Occipital lobe (tissue), 3 donors: ENCODE measurements at places on chromosomes 1 and 21. TPM values are rescaled to one million over a fixed set of nuclear protein-coding genes. Genes with fewer than 3 reads are reported as not detected.

DNA sequence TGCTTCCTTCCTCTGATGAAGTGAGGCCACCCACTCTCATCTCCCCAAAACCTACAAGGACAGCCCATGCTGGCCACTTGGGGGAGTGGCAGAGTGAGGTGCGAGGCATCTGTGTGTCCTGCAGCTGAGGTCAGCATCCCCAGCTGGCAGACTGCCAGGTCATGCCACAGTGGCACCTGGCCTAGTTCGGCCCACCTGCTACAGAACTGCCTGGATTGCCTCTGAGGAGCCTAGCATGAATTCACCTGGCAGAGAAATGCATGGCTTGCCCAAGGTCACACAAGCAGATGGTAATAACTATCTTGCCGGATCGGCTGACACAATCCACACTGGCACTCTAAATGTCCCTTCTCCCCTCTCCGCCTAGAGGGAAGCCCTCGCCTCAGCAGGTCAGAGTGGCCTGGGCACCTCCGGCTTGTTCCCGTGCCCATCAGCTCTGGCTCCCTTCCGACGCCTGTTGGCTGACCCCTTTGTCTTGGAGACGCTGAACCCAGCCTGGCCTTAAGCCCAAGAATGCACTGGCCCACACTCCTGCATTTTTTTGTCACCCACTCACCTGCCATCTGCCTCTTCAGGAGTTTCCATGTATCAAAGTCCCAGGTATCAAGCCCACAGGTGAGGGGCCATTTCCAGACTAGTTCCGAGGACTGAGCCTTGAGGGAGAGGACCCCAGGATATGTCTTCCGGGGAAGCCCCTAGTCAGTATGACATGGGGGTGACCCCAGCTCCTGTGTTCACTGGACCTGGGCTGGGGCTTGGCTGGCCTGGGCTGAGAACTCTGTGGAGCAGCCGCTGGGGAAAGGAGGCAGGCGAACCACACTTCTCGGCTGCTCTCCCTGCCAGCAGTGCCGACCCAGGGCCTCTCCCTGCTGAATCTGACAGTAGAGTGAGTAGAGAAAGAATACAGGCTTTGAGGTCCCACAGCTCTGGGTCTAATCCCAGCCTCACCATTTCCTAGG, 21.7 kb downstream of the ECE1 start:
- no peak for DNase-seq

DNA sequence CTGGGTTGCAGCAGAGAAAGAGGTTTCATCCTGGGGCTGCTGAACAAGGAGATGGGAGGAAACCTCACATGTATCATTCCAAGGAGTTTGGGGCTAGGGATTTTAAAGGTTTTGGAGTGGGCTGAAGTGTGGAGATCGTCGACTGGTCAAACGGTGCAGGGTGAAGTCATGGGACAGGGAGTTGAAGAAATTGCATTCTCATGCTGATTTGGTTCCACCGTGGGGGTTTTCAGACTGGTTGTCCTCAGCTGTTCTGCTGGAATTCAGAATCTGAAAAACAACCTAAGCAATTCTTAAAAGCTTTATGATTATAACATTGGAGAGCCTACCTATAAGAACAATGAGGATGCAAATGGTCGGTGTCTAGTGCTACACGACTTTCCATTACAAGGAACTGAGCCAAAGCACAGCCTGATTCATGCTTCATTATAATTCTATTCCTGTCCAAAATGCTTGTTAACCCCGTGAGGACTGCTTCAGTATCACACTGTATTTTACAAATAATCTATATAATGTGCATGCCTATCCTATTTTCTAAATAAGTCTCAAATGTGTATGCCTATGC, 242.7 kb downstream of the TM2D1 start:
- DNase-seq, result no peak

UAP1 gene
- 45.7 TPM for total RNA-seq

DNA sequence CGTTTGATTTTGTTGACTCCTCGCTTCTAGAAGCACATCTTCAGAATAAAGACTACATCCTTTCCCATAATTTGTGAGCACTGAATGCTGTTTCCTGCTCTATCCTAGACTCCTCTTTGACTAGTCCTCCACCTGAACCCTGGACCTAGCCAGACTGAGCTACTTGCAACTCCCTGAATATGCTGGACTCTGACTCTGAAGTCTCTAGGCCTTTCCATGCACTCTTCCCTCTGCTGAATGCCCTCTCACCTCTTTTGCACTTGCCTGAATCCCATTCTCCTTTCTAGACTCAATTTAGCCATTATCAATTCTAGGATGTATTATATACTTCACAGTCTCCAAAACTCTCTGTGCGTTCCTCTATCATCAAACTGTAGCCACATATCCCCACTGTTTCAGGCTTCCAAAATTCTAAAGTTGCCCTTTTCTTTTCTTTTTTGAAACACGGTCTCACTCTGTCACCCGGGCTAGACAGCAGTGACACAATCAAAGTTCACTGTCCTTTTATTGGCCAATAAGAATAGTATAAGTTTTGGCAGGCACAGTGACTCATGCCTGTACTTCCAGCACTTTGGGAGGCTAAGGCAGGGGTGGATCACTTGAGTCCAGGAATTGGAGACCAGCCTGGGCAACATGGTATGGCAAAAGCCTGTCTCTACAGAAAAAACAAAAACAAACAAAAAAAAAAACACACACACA, 127.0 kb downstream of the LTN1 start:
- no peak for DNase-seq

- DNase-seq, result no peak
These were observed 642 bp upstream of the CREG1 start for GRCh38 chr1:167554028-167554779.

DNA sequence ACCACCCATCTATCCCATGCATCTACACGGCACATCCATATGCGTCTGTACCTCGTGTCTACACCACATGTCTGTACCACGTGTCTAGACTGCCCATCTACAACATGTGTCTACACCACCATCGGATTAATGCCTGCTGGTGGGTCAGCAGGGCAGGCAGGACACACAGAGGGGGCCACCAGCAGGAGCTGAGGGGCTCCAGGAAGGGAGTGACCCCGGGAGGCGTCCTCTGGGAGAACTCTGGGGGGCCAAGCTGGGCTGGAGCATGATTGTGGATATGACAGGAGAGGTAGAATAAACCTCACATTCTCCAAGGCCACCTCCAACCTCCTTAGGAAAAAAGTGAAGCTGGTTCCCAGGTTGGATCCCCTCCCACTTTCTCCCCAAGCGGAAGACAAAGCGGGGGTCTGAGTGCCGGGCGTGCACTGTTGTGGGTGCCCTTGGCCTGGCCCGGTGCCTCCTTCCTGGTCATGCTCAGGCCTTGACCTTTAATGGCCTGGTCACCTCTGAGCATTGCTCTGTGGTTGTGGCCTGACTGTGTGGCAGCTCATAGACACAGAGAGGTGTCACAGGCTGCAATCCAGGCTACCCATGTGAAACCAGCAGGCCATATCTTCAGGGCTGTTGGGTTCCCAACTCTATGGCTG, 881 bp upstream of the ACTRT2 start:
- DNase-seq, result no peak

- DNase-seq, result peak; percentile 47
These were observed 30.4 kb downstream of the WNT9A start for GRCh38 chr1:227917081-227917950.

GRCh38 chr1:86018283-86018923, 138.2 kb downstream of the COL24A1 start:
- no peak for DNase-seq

GRCh38 chr1:100009458-100009857, 39.7 kb downstream of the SLC35A3 start:
- no peak for DNase-seq

DONSON gene
- 21.7 TPM for total RNA-seq

- no peak for DNase-seq
These were observed 600.7 kb upstream of the USP24 start for GRCh38 chr1:55815745-55816455.

GRCh38 chr1:106978477-106979322, 77.8 kb upstream of the PRMT6 start:
- no peak for DNase-seq

DNA sequence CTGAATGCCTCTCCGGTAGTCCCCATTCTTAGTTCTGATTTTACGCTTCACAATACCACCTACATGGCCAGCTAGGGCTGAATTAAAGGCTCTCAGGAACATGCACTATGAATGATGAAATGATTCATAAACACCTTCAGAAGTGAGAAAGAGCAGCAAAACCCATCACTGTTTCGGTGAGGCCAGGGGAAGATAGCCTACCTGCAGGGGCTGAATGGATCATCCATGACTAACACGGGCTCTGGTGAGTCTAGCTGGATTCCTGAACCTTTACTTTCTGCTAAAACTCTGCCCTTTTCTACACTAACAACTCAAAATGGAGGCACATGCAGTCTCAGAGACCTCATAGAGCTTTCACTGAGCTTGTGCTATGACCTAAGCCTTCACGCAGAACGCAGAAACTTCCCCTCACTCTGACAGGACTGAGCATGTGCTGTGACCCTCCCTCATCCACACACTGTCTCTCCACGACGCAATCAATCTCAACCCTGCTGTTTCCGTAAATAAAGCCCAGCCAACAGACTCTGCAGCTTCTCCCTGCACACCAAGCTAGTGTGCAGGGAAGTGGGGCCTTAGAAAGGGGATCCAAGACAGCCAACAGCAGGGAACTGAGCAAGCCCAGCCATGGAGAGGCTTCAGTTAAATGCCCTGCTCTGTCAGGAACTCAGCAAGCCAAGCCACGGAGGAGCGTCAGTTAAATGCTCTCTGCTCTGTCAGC, 207.8 kb downstream of the SLC45A1 start:
- peak; percentile 94 for DNase-seq

DNA sequence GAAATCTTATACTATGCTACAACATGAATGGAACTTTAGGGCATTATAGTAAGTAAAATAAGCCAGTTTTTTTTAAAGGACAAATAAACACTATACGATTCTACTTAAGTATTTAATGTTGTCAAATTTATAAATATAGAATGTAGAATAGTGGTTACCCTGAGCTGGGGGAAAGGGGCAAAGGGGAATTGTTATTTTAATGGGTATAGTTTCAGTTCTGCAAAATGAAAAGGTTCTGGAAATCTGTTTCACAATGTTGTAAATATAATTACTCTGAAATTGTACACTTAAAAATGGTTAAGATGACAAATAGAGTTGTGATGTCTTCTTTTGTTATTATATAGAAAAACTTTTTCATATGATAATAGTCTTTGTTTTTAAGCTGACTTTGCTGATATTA, 366.3 kb downstream of the MRPL39 start:
- DNase-seq, result no peak

KIF2C gene
- 2.5 TPM for total RNA-seq

- DNase-seq, result no peak
These were observed 118.9 kb downstream of the ATF6 start for GRCh38 chr1:161885003-161885402.

- no peak for DNase-seq
These were observed 6.6 kb upstream of the ZNF669 start for GRCh38 chr1:247110627-247111258.

- no peak for DNase-seq
These were observed 162.6 kb downstream of the RUNX1 start for GRCh38 chr21:34886240-34887104.

DNA sequence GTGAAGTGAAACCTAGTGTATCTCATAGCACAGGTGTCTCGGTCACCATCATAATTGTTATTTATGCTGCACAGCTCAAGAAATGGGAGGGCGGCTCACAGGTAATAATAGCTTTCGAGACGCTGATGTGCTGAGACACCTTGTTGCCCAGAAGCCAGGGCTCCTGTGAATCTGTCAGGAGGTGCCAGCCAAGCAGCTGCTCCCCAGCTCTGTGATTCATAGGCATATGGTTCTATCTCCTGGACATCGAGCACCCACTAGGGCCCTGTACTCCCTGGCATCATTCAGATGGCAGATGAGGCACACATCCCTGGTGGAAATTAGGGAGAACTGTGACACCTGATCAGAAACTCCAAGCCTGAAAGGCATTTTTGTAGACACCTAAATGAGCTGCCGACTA, 53.5 kb downstream of the SYT6 start:
- no peak for DNase-seq

DNA sequence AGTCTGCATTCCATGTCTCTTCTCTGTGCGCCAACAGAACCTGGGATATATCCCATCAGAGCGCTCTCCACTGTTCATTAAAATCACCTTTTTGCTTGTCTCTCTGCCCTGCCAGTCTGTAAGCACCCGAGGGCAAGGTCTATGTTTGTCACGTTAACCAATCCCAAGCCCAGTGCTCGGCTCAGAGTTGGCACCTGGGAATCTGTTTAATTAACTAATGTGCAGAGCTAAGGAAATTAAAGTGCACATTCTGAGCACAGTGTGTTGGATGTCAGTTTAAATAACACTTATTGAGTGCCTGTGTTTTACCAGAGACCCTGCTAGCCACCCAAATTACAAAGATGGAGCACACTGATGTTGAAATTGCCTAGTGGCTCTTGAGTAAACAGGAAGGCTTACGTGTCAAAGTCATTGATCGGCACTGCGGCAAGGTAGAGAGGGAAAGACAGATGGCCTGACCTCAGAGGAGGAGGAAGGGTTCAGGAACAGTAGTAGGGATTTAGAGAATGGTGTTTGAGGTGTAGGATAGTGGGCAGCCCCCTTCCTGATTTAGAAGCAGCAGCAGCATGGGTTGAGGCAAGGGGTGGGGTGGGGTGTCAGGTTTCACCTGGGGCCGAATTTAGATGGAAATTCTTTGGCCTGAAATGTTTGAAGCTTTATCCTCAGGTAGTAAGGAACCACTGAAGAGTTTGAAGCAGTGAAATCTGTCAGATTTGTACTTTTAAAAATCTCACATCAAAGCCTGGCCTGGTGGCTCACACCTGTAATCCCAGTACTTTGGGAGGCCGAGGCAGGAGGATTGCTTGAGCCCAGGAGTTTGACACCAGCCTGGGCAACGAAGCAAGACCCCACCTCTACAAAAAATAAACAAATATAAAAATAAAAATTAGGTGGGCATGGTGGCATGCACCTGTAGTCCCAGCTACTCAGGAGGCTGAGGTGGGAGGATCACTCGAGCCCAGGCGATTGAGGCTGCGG, 7.7 kb downstream of the ARMH1 start:
- no peak for DNase-seq

DNA sequence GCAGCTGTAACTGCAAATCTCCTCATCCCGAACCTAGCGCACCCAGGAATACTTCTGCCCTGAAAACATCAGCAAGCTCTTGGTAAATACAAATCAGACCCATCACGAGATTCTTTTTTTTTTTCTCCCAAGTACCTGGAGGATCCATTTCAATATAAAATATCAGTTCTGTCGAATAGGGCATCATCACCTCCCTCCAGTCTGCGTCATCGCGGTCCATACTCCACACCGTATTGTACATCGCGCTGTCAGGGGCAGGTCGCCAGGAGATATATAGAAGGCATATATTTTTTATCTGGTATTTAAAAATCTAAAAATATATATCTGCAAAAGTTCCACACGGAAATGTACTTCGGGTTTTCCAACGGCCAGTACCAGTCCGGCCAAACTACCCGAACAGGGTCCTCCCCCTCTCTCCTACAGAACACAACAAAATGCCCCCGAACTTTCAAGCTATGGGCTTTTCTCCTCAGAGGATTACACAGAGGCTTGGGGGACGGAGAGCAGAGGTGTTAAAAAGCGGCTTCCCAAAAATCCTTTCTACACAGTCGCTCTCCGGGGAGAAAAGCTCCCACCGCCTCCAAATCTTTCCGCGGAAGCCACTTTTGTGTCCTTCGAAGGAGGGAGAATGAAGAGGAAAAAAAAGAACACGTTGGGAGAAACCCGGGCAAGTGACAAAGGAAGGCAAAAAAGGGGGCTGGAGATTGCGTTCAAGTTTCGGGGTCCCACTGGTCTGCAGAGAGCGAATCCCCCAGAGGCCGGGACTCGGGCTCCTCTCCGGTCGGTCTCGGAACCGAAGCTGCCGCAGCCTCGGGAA, 509 bp downstream of the PIK3R3 start:
- no peak for DNase-seq

GRCh38 chr1:176479971-176480370, 17.0 kb downstream of the PAPPA2 start:
- no peak for DNase-seq
